ENCODE measurements at places on chromosomes 3 and 15.

DNA sequence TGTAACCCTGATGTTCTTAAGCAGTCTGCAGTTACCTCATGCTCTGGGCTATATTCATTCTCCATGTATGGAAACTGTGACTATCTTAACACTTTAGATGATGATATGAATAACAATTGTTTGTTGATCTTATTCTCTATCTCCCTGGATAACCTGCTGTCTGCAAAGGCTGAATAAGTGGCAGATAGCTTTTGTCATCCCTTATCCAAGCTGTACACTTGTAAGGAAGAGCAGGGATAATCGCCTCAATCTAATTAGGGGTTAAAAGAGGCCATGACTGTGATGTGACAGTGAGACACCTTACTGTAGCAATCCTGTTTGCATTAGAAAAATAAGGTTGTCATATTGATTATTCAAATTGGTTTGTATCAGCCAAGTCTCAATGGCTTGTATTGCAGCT, 123.9 kb downstream of the RSRC1 start:
- no peak for DNase-seq

GRCh38 chr3:124607163-124607562, 123.1 kb upstream of the UMPS start:
- peak; percentile 57 for DNase-seq

GRCh38 chr3:54940971-54941370, 13.1 kb upstream of the LRTM1 start:
- DNase-seq: no peak

- DNase-seq: peak; percentile 89
Observed at GRCh38 chr3:31432897-31433678, 99.6 kb upstream of the STT3B start.

- DNase-seq: no peak
Observed at GRCh38 chr3:107028086-107028485, 349.2 kb upstream of the CCDC54 start.

- no peak for DNase-seq
Observed at GRCh38 chr15:96735632-96736240, 405.2 kb downstream of the NR2F2 start.

DNA sequence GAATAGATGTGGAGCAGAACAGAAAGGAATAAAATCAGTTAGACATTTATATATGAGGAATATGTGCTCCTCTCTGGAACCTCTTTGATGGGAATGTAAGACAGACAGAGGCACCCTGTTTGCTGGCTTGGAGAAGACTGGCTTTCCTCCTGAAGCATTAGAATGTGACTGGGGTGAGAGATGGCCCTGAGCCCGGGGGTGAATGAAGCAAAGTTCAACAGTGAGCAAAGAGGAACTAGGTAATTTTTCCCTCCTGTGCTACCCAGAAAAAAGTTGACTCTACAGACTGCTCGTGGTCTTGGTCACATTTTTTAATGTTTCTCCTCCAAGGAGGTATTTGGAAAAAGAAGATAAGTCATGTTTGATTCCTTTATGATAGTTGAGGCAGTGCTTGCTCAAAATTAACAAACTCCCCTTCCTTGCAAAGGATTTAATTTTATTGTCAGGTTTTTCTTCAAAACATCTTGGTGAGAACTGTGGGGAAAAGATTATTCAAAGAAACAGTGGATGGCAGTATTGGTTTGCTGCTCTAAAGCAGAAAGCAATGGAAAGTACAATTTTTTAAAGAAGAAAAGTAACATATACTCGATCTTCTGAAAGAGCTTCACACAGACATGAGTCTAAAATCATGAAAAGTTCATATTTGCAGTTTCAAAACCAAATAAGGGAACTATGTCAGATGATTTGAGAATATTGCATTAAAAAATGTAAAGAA, 370.4 kb upstream of the CDIN1 start:
- no peak for DNase-seq

DNA sequence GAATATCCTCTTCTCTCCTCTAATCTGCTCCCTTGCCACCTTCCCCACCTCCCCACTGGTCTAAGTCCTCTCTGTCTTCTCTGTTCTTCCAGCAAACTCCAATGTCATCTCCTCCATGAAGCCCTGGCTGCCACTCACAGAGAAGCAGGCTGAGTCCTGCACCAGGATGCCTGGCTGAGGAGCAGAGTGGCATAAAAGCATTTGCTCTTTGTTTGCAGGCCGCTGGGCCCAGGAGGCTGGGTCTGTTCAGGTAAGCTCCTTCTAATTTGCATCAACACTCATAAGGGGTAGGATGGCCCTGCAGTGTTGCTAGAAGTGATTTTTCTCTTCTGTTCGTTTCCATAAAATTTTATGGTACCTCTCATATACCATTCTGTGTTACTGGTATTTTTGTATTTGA, 43.2 kb upstream of the KLHL25 start:
- no peak for DNase-seq

GRCh38 chr15:91801836-91802534, 51.5 kb upstream of the SLCO3A1 start:
- no peak for DNase-seq

GRCh38 chr3:172279191-172279640, 169.0 kb downstream of the GHSR start:
- no peak for DNase-seq

GRCh38 chr15:60389261-60390077, 8.3 kb downstream of the ANXA2 start:
- no peak for DNase-seq

Measured in RPMI7951 (cell line).